MCF 10A (cell line): ENCODE measurements at places on chromosomes 16 and 17. TPM values are rescaled to one million over a fixed set of nuclear protein-coding genes. Genes with fewer than 3 reads are reported as not detected.

GRCh38 chr17:68178831-68179230 lies 69.0 kb upstream of the AMZ2 start:
- no peaks in the 10 kb centered on the region for H3K36me3 ChIP-seq
- H3K27me3 ChIP-seq, result no peaks in the 10 kb centered on the region
- DNase-seq, result no peak
- peaks cover under 1% of the 10 kb centered on the region for H3K4me1 ChIP-seq
- no peak overlapping the region for H3K27ac ChIP-seq

Gene SKAP1
- not detected in 2 replicates for total RNA-seq

DNA sequence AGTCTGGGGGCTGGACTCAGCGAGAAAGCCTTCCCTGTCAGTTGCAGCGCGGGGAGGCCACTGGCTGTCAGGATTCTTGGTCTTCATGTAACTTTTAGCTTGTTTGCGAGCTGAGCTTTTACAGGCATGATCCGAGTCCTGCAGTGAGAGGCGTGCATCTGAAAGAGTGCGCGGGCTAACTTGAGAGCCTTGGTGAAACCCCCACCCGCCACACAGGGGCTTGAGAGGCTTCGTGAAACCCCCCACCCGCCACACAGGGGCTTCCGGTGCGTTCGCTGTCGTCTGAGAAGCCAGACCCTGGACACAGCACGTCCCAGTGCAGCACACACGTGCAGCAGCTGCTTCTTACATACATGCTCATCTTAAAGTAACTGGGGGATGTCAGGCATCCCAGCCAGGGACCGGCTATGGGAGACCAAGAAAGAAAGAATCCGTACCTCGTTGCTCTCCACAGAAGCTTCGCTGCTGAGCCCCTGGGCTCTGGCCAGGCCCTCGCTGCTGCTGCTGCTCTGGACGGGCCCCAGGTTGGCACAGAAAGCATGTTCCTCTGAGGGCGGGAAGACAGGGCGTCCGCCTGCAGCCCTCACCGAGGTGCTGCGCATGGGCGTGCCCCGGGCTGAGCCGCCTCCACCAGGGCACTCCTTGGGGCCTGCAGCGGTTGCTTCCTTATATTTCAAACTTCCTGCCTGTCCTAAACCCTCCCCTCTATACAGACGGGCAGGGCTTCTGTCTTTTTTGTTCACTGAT lies 7.8 kb downstream of the NUDT16L1 start:
- H3K4me3 ChIP-seq, result no peak overlapping the region
- no peaks in the 10 kb centered on the region for H3K4me1 ChIP-seq
- H3K36me3 ChIP-seq, result peaks cover 64% of the 10 kb centered on the region
- no peak for DNase-seq

DNA sequence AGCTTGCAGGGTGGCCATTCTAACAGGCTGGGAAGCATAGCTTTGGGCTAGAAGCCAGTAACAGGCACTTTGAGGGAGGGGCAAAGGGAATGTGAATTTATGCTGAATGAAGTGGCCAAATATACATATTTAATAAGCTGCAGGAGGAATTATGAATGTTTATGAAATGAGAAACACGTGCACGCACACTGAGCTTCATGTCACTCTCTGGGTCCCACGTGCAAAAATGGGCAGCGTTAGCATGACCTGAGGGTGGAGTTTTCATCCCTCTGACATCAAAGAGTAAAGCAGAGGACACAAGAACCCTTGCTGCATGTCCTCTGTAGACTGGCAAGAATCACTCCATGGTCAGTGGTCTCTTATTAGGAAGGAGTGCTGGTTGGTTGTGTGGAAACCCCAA lies 337.0 kb downstream of the UTP18 start:
- no peaks in the 10 kb centered on the region for H3K4me1 ChIP-seq
- no peaks in the 10 kb centered on the region for H3K36me3 ChIP-seq
- H3K27ac ChIP-seq, result no peak overlapping the region
- H3K27me3 ChIP-seq, result no peaks in the 10 kb centered on the region
- H3K4me3 ChIP-seq, result no peak overlapping the region
- DNase-seq, result no peak

DNA sequence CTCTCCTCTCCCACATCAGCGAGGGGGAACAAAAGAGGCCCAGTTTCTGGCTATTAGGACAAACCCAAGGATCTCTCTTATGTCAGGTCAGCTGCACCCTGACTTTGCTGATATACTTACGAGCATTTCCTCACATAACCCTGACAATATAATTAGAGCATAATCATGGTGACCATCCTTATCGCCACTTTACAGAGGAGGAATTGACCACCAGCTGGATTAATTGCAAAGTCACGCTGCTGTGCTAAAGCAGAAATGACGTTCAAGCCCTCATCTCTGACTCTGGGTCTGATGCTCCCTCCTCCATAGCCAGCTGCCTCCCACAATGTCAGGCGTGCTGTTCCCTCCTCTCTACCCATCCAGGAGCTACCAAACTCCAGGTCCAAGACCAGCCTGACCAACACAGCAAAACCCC lies 42.6 kb downstream of the TRARG1 start:
- DNase-seq, result no peak
- peaks cover 32% of the 10 kb centered on the region for H3K27me3 ChIP-seq
- no peak overlapping the region for H3K27ac ChIP-seq
- H3K4me3 ChIP-seq, result no peak overlapping the region

GRCh38 chr17:67390006-67390645 lies 13.0 kb downstream of the PITPNC1 start:
- H3K27me3 ChIP-seq, result no peaks in the 10 kb centered on the region
- H3K36me3 ChIP-seq, result no peaks in the 10 kb centered on the region
- peak overlapping the region; percentile 53 for H3K4me3 ChIP-seq

Gene VAT1
- total RNA-seq, result 61.0 and 105 TPM in 2 replicates

GRCh38 chr17:72434991-72435618 lies 314.3 kb downstream of the SOX9 start:
- no peaks in the 10 kb centered on the region for H3K27me3 ChIP-seq
- peaks cover 44% of the 10 kb centered on the region for H3K4me1 ChIP-seq
- no peak for DNase-seq
- no peak overlapping the region for H3K27ac ChIP-seq

DNA sequence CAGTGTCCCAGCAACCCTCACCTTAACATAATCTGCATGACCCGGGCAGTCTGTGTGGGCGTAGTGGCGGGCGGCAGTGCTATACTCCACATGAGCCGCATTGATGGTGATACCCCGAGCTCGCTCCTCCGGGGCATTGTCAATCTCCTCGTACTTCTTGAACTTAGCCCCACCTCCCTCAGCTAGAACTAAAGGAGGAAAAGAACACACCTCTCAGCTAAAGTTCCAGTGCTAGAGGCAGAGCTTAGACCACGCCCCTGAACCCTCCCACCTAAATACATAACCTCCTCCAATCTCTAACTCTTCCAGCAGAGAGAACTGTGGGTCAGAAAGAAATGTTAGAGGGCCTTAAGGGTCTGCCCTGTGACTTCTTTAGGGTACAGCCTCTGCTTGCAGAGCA lies 855 bp downstream of the TUFM start:
- peaks cover 49% of the 10 kb centered on the region for H3K36me3 ChIP-seq
- peaks cover 7% of the 10 kb centered on the region for H3K4me1 ChIP-seq
- H3K4me3 ChIP-seq, result peak overlapping the region; percentile 99

Gene CALB2
- total RNA-seq, result 0.23 TPM in 1 of 2 replicates, not detected in the other
